ENCODE measurements at places on chromosomes 13 and 19.

DNA sequence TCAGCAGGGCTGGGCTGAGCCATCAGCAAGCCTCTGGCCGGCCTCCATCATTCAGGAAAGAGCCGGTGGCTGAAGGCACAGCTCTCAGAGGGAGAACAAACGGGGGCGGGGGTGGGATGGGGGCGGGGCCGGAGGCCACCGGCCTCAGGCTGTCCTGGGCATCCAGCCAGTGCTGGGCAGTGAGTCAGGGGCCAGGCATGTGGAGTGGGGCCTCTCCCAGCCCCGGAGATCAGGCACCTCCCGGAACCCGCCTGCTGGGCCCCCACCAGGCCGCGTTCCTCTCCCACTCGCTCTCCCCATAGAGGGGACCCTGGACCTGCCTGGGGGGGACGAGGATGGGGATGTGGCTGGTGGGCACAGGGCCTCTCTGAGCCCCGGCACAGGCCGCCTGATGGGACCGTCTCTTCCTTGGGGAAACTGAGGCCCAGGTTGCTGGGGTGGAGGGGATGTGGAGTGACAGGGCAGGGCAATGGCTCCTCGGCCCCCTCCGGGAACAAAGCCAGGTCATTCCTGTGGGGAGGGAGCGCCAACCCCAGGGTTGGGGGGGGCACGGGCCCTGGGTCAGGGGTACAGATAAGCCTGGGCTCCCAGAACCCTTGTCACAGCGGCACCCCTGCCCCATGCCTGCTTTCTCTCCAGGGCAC is 12.9 kb downstream of the SPC24 start:
- no peak for DNase-seq

GRCh38 chr13:97586941-97587340 is 153.0 kb downstream of the RAP2A start:
- DNase-seq, result no peak

GRCh38 chr19:14061751-14062557 is at the start of gene PALM3:
Gene PALM3 (minus strand): TSS chr19:14062076. CDS start chr19:14061980, 96 bp downstream.
- no peak for DNase-seq

- DNase-seq, result no peak
Observed at GRCh38 chr13:109868578-109869311, 82.4 kb upstream of the IRS2 start.

DNA sequence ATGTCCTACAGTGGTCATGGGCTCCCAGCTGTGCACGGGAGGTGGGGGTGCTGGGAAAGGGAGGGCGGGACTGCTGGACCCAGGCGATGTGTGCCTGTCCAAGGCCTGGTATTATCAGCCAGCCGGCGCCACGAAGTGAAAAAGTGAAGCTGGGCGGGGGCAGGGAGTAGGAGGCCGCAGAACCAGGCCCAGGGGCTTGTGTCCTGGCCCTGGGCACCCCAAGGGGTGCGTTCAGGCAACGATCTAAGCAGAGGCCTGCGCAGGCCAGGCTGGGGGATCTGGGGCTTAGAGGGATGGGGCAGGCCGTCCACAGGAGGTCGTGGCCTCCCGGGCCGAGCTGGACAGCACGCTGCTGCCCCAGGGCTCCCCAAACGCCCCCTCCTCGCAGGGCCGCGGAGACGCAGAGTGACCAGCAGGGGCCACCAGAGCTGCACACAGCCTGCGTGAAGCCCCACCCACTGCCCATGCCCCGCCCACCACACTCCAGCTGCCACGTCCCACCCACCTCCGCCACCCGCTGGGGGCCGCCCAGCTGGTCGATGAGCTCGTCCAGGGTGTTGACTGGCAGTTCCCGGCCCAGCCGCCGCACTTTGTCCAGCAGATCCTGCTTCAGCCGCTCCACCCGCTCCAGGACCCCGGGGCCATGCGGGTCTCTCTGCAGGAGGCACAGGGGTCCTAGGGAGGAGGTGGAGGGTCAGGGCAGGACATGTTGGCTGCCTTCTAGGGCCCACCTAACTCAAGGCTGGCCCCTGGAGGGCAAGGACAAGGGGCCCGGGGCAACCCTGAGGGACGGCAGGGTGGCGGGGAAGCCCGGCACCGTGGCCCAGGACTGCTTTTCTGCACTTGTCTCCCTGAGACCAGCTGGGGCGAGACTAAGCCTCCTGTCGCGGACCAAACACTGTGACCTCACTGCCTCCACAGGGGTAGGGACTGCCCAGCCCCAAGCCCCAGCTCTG is 9.5 kb downstream of the GPX4 start:
- peak; percentile 87 for DNase-seq

GRCh38 chr13:26624572-26624971 is 67.1 kb downstream of the WASF3 start:
- no peak for DNase-seq

DNA sequence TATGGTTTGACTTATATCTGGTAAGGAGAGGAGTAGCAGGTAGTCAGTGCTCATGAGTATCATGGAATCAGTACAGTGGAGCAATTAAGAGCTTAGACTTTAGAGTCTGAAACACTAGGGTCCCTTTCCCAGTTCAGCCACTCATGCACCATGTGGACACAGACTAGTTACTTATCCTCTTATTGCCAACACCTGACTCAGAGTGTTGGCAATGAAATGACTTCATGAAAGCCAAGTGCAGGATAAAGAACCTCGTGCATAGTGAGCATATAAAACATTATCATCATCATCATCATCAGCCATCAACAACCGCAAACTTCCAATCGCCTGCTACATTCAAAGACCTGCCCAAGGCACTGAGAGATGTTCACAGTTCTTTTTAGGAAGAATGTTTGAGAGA is 164.2 kb downstream of the FOXO1 start:
- no peak for DNase-seq

GRCh38 chr19:32673573-32673972 is 1.4 kb downstream of the ANKRD27 start:
- no peak for DNase-seq

DNA sequence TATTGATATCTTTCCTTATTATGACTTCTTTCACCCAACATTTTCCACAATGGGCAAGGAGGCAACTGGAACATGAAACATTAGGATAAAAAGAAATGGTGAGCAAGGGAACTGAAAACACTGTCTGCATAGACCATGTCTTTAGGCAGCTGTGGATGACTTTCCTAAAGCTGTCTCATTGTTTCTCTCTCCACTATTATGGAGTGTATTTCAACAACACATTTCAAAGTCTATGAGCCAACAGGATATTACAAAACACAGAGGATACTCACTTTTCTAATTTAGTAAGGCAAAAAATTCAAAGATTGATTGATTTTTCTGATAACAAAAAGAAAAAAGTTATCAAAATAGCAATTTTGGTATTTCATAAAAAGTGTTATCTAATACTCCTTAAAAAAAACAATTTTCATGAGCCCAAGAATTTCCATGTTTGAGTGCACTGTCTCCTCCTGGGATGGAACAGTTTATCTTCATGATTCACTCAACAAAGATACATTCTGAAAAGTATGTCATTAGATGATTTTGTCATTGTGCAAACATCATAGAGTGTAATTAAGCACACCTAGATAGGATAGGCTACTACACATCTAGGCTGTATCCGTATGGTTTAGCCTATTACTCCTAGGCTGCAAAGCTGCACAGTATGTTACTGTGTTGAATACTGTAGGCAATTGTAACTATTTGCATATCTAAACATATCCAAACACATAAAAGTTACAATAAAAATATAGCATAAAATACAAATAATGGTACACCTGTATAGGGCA is 1568.4 kb downstream of the SLITRK5 start:
- DNase-seq, result no peak

DNA sequence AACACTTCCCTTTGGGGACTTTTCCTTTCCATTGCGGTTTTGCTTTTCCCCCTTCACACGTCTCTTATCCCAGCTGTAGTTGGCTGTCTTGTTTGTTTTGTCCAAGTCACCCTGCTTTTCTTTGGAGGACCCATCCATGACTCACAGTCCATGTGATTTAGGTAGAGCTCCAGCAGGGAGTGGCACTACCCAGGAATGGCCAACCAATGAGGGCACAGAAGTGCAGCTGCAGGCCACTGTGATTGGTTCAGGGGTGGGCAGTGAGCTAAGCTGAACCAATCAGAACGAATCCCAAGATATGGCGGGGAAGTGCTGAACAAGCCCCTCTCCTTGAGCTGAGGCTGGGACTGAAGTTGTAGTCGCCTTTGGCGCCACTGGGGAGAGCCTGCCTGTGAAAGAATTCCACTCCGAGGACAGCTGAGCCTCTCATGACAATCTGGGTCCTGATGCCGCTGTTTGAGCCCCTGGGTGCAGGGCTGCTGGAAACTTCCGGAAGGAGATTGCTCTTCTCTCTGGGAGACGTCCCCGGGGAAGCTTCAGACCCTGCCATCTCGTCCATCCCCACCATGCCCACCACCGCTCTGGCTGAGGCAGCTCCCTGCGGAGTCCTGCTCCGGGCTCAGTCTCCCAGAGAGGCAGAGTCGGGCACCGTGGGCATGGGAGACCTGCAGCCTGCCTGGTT is 62.9 kb upstream of the URI1 start:
- no peak for DNase-seq

DNA sequence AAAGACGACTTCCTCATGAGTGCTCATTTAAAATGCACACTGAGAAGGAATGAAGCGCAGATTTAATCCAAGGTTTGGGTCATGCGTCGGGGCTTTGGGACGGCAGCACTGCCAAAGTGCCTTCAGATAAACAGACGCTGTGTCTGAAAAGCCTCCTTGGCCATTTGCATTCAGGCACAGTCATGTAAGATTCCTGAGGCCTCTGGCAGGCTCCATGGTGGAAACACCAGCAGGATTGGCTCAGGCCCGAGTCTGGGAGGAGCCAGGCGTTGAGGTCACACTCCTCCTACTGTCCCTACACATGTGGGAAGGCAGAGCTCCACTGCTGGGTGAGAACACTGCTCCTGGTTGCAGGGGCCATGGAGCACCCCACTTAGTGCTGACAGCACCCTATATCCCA is 113.3 kb upstream of the KL start:
- DNase-seq, result no peak

DNA sequence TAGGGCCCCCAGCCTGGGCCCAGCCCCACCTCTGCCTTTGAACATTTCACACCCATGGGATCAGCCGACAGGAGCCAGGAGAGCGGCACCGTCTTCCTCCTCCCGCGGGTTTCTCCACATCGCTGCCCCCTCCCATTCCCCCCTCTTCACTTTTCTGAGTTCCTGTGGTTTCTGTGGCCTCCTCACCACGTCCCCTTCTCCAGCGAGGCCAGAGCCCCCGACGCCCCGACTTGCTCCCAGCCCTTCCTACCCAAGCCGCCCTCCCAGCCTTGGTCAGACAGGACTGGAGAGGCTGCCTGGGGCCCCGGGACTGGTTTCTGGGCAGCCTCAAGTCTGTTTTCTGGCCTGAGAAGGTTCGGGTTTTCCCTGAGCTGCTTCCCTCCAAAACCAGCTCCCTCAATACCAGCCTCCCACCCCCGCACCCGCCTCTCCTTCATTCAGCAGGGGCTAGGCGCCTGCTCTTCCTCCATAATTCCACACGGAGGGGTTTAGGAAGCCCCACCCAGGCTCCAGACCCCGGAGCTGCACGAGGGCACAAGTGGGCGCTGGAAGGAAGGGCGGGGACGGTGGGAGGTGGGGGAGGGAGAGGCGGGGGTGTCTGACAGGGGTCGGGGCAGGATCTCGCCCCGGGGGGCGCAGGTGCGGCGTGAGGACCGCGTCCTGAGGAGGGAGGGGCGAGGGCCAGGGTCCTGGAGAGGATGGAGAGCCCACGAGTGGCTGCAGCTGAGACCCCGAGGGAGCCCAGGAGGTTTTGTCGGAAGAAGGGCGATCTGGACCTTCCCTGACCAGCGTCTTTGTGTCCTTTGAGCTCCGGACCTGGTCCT is 4.0 kb upstream of the SIGLEC10 start:
- no peak for DNase-seq

DNA sequence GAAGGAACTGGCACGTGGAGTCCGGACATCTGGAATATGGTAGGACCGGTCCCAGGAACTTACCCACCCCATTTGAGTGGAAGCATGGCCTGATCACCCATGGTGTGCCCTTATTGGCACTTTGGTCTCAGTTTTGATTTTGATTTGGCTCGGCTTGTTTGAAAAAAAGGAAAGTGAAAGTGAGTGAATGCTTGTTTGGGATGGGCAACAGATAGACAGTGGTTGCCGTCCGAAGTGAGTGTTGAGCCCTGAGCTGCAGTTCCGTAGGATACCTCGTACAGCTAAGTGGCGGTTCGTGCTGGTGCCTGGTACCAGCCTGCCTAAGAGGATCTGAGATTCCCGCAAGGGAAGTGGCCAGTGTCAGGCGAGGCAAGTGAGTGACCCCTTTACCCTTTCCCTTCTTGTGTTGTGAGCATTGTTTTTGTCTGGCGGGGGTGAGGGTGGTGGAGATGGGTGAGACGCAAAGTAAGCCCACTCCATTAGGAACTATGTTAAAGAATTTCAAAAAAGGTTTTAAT is 605.8 kb downstream of the UQCRFS1 start:
- no peak for DNase-seq

DNA sequence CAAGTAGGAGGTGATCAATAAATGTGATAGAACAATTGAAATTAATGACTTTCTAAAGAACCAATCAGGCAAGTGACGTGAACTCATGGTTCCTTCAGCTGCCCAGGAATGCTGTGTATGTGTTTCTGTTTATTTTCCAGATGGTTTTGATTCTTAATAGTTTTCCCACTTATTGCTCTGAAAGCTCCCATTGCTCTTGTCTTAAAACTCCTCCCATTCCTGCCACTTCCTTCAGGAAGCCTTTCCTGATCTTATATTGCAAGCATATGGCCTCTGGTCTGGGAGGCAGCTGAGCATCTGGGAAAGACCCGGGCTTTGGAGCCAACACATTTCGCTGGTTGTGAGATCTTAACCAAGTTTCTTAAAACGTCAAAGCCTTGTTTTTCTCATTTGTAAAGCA is 17.1 kb upstream of the LATS2 start:
- DNase-seq, result no peak

DNA sequence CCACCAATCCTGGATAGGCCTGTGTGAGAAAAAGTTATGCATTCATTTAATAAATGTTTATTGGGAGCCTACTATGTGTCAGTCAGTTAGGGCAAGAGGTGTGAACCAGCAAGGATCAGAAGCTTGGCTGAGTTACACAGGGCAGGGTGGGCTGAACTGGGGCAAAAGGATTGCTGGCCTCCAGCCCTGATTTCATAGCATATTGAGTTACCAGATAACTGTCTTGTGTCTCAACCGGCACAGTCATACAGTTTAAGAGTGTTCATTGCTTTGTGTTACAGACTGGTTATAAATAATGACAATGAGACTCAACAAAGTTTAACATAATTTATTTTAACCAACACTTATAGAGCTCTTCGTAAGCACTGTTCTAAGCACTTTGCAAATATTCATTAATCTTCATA is 253.8 kb downstream of the DLEU7 start:
- no peak for DNase-seq

DNA sequence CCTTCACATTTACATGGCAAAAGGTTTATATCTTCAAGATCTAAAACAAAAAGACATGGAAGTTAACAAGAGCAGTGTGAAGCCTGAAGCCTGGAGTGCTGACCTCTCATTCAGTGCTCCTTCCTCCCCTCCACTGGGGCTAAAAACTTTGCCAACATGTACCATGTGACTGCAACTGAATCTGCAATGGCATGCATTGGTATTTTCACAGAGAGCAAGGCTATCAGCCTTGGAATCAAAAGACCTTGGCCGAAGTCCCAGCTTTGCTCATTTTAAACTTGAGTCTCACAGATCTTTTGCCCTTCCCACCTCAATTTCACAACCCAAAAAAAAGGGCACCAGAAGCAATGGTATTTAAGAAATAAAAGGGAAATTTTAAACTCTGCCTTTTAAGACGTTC is 325.1 kb downstream of the DCT start:
- DNase-seq, result no peak

GRCh38 chr19:31539386-31539785 is 190.2 kb upstream of the TSHZ3 start:
- DNase-seq, result no peak

- DNase-seq, result no peak
Observed at GRCh38 chr19:2003874-2004273, 11.6 kb downstream of the BTBD2 start.
